Activated T-helper 1 cell treated with Interleukin-2 at 50 U/mL for 16 hours (primary cell): ENCODE measurements at places on chromosomes 6 and 20.

DNA sequence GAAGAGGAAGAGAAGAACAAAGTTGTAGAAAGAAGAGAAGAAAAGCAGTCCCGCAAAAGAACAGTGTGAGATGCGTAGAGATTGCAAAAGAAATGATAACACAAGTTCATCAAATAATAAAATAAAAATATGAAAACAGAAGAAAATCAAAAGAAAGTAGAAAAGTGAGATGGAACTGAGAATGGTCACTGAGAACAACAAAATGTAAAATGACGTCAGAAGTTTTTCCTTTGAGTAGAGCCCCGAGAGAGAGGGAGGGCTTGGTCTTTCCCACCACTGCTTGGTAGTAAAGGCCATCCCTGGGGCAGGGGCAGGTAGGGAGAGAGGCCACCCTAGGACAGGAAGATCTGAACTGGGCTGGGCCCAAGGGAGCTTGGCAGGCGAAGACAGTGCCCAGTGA, 533.7 kb downstream of the QKI start:
- DNase-seq, result no peak

GRCh38 chr6:78867020-78867369, 356 bp upstream of the IRAK1BP1 start:
- no peak for DNase-seq

DNA sequence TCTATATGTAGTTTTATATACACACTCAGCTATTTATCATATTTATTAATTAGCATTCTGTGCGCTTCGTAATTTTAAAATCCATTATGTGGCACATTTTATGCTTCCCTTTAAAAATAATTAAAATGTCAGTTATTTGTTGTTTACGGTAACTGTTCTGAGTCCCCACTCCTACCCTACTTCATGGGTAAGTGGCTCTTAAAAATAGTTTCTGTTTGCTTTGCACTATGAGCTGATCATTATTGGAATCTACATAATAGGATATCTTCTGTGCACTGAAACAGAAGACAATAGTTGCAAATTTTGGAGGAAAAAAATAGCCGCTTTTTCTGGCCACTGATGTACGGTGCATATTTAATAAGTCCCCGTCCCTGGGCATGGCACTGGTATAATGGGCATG, 25.2 kb downstream of the LCA5 start:
- no peak for DNase-seq

GRCh38 chr20:14214046-14214445, 123.4 kb downstream of the FLRT3 start:
- no peak for DNase-seq

DNA sequence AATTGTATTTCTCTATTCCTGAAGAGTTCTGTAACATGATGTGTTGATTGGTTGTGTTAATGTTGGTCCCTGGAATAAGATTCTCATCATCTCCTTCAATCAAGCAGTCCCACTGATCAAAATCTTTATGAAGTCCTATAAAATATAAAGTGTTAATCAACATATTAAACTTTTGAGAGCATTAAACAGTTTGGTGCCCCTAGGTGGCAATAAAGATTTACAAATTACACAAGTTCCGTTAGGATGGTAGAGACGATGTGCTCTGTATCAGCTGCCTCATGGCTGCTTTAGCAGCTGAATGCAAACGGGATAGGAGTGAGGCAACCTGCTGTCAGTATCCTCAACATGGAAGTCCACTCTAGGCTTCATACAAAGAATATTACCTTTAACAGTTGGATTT, 16.9 kb downstream of the TDRD6 start:
- DNase-seq, result no peak

DNA sequence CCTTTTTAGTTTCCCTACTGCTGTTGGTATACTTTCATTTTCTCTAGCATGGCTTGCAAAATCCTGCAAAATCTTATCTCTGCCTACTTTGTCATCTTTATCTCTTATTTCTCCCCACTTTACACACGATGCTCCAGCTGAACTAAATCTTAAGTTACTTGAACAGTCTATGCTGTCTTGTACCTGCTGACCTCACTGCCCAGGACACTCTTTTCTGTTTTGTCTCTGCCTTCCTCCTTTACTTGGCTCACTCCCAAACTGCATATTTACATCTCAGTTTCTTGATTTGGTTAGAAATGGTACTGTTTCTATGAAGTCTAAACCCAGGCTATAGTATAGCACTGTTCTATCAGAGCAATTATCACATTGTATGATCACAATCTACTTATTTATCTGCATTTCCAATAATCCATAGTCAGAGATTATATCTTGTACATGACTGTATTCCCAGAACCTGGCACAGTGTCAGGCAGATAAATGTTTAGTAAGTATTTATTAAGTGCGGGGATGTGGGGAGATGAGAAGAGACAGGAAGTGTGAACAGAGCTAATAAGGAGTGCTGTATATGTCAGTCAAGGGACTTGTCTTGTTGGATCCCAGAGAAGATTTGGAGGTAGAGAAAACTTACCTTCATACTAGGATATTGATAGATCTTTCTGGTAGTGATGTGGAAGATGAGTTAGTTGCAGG, 57.6 kb downstream of the ADGRG6 start:
- DNase-seq, result no peak

- DNase-seq, result no peak
These were observed 68.4 kb upstream of the NOX3 start for GRCh38 chr6:155523821-155524651.

GRCh38 chr6:127963495-127963894, 62.6 kb upstream of the THEMIS start:
- no peak for DNase-seq

- no peak for DNase-seq
These were observed 9.2 kb downstream of the FOXS1 start for GRCh38 chr20:31835977-31836852.

GRCh38 chr6:28251661-28252008, 434 bp downstream of the ZKSCAN4 start:
- DNase-seq, result no peak

DNA sequence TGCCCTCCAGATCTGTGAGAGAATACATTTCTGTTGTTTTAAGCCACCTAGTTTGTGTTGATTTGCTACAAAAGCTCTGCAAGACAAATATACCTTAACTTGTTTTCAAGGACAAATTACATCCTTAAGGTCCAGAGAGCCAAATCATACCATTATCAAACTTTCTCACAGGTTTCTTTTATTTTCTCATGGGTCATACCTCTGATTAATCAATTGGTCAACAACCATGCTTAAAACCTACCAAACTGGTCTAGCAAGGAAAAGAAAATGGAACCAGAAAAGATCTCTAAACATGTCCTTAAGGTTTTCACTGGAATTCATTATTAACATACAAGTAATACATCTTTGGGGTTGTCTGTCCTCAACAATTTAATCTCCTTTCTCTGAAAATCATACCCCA, 535.0 kb downstream of the CD83 start:
- DNase-seq, result no peak

GRCh38 chr6:158758451-158758860, 60.7 kb downstream of the EZR start:
- DNase-seq, result no peak

DNA sequence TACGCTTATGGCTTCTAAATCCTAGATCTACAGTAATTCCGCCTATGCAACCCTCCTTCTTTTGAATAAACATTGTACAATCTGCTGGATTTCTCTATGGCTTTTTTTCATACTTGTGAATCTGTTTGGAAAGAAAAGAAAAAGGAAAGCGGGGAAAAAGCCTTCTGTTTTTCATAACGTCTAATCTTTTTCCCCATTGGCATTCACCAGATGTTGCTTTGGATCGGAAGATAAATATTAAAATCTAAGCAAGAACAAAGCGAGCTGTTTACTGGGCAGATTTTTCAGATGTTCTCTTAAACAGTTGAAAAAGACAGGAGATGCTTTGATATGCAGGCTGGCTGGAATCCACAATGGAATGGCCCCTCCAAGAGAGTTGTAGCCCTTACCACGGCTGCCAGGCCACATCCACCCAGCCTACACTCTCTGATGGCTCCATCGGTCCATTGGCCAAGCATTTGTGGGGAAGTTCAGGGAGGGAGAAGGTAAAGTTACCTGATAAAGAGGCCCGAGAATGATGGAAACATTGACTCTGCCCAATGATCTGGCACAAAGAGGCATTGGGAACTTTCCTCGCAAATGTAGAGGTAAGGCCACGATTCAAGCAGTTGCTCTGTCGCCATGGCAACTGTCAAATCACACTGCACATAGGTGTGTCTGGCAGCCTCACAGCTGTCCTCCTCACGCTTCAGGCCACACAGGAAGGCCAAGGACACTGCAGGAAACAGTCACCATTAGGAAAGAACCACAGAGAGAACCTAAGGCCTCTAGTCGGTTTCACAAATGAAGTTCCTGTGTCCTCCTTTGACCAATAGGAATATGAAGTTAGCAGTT, 70.3 kb downstream of the PKHD1 start:
- DNase-seq, result no peak

- no peak for DNase-seq
These were observed 76.1 kb downstream of the IRF4 start for GRCh38 chr6:467671-468082.

GRCh38 chr6:168274037-168274952, 45.3 kb downstream of the DACT2 start:
- no peak for DNase-seq

DNA sequence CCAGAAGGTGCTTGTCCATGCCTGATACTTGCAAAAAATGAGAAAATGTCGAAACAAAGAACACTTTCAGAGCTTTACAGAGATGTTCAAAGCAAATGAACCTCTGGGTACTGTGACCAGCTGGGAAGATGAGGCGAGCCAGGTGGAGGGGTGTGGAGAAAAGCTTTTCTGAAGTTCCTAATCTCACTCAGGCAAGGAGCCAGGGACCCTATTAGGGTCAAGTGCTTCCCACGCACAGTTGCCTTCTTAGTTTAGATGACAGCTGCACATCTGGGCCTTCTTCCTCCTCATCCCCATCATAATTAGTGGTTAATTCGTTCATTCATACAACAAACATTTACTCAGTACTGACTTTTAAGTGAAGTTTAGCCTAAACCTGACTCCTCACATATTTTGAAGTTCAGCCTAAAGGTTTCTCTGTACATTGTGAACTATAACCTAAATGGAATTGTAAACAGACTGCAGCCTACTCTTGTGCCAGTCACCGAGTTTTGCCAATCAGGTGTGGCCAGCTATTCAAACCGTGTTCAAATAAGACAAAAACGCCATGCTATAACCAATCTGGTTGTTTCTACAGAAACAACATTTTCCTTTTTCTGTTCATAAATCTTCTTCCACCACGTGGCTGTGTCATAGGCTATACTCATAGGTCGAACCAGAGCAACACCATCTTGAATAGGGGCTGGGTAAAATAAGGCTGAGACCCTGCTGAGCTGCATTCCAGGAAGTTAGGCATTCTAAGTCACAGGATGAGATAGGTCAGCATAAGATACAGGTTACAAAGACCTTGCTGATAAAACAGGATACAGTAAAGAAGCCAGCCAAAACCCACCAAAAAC, 19.3 kb upstream of the AHCY start:
- no peak for DNase-seq

DNA sequence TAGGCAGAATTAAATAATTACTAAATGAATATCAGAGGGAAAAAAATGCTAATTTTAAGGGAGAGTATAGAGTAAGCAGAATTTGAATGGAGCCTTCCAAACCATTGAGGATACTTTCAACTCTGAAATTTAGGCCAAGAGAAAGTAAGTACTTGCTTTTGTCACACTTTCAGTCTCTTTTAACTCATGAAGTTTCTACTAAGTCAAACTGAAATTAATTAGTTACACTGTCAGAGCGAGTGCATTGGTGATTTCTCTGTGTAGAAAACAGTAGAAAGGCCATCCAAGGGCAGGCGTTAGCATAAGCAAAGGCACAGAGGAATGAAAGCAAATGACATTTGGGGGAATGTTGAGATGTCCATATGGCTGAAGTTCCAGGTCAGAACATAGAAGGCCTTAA, 92.9 kb downstream of the PLEKHG1 start:
- DNase-seq, result no peak

DNA sequence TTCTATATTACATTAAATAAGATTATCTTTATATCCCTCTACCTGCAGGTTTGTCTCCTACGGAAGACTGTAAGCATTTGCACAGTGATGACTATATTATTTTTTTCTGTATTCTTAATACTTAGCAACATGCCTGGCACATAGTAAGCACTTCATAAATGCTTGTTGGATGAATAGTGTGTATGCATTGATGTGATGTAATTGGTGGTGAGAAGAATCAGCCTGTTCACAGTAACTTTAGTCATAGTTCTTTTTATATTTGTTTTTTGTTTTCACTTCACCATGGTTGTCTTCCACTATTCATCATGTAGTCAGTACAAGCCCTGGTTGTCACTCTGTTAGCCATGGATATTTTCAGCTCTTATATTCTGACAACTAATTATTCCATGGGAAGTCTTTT, 184.0 kb upstream of the FLRT3 start:
- DNase-seq, result no peak

DNA sequence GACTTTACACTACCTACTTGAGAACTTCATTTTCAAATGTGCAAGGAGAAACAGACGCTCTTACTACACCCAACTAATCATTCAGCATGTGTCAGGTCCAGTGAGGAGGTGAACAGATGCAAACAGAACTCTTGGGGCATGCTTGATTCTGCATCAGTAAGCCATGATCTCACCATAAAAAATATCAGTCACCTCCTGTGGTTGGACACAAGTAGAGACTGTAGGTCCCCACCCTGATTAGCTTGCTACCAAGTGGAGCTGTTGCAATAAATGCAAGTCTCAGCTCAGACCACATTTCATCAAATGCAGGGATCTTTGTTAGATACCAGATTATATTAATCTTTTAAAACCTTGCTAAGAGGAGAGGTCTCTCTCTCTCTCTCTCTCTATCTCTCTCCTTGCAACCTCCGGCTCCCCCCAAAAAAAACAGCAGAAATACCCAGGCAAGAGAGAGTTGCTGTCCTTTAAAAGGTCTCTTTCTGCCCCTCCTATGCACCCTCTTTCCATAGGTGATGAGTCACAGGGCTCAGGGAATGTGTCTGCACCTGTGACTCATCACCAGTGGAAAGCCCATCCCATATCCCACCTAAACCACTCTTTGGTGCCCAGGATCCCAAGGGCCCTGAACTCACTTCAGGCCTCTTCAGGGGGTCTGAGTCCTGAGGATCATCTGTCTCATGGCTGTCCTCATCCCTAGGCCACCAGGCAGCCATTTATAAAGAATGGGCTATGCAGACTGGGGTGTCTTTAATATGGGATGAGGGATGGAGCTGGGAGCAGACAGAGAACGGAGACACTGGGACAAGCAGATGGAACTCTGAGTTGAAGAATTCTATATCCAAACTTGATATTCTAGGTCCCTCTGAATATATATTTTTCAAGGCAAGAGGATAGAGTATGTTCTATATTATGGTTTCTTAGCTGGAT, 154.5 kb downstream of the QRSL1 start:
- no peak for DNase-seq
